GF-D8 (cell line): ENCODE measurements at places on chromosomes 1 and 21.

- no peak for DNase-seq
Measured at GRCh38 chr1:211341999-211342398, 15.4 kb downstream of the TRAF5 start.

GRCh38 chr1:182163821-182164223 is 102.3 kb upstream of the ZNF648 start:
- DNase-seq: no peak

DNA sequence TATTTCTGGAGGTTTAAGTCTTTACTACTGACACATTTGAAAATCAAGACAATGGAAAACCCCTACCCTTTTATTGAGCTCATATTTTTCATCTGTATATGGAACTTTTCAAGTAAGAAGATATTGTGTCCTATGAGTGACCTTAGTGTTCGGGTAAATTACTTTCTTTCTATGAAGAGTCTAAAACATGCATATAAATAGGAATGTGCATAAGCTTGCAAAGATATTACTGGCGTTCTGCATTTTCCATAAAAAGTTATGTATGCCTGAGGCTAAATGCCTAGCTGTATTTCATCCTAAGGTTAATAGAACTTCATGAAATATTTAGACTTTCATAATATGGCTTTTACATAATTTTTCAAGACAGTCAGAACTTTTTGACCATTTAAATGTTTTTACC is 495.8 kb upstream of the ADAMTS5 start:
- no peak for DNase-seq

- peak; percentile 3 for DNase-seq
Measured at GRCh38 chr1:87024936-87025540, 110.6 kb downstream of the HS2ST1 start.

DNA sequence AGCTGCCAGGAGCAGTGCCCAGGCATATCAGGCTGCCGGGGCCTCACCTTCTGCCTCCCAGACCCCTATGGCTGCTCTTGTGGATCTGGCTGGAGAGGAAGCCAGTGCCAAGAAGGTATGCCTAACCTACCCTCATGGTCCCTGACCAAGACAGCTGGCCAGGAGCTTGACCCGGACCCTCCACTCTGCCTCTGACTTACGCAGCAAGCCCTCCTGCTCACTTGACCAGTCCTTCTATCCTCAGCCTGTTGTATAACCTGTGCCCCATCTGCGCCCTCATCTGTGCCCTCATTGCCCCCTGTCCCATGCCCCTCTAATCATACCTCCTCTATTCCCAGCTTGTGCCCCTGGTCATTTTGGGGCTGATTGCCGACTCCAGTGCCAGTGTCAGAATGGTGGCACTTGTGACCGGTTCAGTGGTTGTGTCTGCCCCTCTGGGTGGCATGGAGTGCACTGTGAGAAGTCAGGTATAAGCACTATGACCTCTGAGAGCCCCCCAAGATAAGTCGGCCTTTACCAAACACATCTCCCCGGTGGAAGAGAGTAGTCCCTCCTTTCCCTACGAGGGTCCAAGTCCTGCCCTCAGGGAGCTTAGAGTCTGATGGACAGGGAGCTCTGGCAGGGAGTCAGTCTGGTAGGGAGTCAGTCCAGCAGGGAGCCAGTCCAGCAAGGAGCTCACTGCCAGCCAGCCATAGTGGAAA is 6.8 kb downstream of the TIE1 start:
- DNase-seq: no peak

- DNase-seq: no peak
Measured at GRCh38 chr1:199044191-199044590, 405.4 kb downstream of the PTPRC start.

DNA sequence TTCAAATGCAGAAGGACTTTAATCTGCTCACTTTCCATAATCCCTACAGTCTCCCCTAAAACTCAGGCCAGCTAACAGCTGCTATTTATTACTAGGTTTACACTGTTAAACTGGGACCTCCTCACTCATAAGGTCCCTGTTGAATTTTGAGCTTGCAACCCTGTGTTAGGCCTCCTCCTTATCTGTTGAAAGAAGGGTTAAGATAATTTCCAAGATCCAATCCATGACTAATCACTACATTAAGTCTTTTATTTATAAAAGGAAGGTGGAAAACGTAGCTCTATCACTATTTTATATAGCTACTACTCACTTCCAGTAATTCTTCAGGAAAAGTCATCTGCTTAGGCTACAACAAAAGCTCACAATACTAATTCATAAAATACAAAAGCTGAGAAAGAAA is 79.5 kb downstream of the EVI5 start:
- DNase-seq: no peak

DNA sequence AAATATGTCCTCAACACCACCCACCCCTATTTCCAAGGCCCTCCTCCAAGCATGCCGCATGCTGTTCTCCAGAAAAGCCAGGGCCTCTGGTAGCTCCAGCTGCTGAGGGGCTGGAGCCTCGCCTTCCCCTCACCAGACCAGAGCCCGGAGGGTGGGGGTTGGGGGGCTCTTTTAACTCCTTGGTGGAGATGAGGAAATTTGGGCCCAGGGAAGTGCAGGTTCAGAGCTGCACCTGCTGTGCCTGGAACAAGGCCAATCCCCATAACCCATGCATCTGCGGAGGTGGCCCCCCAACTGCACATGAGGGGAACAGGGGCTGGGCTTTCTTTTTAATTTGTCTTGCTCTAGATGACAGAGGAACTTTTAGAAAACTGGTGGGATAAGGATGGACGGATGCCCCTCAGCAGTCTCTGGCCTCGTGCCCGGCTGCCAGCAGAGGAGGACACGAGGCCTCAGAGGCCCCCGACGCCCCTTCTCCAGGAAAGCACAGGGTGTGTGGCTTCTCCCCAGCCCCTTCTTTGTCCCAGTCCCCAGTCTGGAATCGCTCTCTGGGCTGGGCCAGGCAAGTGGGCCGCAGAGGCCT is 550 bp upstream of the SELENON start:
- DNase-seq: no peak

DNA sequence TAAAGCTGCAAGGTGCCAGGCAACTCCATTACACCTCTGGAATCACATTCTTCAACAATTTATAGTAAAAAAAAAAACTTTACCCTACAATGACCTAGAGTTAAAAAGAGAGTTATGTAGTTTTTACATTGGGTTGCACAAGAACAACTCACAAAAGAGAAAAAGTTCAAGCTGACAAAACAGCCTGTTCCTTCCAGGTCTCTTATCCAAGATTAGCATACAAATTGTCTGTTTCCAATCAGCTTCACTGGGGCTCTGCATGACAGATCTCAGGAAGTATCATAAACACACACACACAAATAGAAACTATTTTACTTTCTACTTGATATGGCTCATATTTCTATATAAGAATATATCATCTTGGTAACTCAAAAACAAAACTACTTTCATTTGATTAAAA is 154.6 kb downstream of the PCNX2 start:
- DNase-seq: no peak

- DNase-seq: no peak
Measured at GRCh38 chr1:111587509-111588174, 31.9 kb upstream of the RAP1A start.

GRCh38 chr1:103997631-103998030 is 247.9 kb downstream of the AMY1C start:
- DNase-seq: no peak

DNA sequence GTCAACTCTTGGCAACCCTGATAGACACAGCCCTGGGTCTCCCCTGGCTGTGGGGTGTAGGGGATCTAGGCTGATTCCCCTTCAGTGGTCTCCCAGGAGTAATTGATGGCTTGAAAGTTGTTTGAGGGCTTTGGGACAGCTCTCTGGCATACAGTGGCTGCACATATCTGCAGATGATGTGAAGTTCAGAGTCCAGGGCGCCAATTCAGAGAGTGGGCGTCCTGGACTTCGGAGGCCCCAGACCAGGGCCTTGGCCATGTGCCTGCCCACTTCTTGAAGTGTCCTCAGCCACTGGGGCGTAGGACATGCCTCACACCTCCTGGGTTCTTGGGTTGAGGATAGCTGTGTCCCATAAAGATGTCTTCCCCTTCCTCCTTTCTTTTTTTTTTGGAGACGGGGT is 2.6 kb downstream of the INAVA start:
- no peak for DNase-seq

- DNase-seq: no peak
Measured at GRCh38 chr1:198246337-198246736, 89.5 kb downstream of the NEK7 start.

DNA sequence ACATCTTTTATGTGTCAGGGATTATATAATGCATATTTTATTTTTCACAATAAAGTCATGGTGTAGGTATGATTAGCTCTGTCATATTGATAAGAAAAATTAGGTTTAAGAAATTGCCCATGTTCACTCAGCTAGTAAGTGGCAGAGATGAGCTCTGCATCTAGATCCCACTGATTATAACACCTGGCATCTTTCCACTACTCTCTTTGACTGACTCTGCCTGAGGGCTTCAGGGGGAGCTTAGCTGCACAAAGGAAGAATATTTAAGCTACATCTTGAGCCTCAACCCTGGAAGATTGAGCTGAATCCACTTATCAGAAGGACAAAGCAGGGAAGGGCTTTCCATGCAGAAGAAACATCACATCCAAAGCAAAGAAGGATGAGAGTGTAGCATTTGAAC is 190.4 kb downstream of the MIS18A start:
- DNase-seq: no peak

- DNase-seq: no peak
Measured at GRCh38 chr1:33460947-33461629, 11.4 kb upstream of the ZSCAN20 start.

DNA sequence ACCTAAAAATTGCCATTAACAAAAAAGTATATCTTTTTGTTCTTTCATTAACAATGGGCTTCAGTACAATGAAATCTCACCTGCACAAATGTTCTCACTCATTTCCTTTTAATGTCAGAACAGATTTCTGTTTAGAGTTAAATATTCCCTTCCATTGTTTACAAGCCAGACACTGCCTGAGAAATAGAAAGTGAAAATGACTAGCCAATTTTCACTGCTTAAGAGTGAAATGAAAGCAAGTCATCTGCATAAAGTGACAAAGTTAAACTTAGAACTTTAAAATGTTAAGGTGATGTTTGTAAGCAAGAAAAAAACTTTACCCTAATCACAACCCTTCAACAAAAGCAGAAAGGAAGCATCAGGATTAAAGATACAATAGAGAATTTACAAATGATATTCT is 27.5 kb downstream of the COA6 start:
- no peak for DNase-seq

- DNase-seq: no peak
Measured at GRCh38 chr1:222370081-222370912, 177.6 kb downstream of the HHIPL2 start.

DNA sequence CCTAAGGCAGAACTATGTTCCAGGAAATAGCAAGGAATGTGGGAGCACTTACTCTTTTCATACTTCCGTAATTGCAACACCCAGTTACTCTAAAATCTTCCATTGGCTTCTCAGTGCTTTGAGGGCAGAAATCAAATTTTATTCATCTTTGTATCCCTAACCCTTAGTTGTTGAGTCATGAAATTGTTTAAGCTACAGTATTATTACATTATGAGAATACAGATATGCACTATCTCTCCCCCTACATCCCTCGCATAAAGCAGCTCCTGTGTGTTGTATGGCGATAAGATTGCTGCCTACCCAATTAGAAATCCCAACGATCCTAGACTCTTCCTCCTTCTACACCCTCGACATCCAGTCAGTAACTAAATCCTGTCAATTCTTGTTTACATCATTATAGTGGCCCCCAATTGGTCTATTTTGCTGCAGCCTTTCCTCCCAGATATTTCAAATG is 2.6 kb downstream of the AIDA start:
- DNase-seq: no peak
